ENCODE measurements at places on chromosomes 6 and 20.

- no peak for DNase-seq
These were observed 380.9 kb upstream of the RGS17 start for GRCh38 chr6:153511896-153512496.

DNA sequence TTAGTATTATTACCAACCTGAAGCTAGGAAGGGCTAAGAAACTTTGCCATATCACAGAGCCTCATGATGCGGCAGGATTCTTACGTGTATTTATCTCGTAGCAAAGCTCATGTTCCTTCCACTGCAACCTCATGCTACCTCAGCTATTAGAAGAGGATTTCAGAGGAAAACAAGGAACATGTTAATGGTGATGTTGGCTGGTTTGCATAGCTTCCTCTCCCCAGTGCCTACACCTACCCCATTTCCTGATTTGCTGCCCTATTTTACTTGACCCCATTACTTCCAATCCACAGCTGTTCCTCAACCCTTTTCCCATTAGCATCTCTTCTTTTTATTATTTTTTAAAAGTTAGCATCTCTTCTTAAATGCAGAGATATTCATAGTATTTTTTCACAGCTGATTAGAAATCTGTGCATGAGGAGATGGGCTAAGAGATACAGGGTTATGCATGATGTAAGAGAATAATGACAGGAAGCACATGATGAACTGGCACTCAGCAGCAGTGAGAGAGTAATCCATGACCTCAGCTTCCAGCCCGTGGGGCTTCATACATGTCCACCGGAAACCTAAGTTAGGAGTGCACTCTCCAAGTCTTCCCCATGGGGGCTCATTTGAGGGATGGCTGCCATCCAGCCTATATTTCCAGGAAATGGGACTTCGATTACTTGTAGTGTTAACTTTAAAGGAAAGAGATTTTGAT, 106.1 kb upstream of the ASF1A start:
- DNase-seq, result no peak

GRCh38 chr6:124780623-124781022, 181.6 kb upstream of the RNF217 start:
- no peak for DNase-seq

DNA sequence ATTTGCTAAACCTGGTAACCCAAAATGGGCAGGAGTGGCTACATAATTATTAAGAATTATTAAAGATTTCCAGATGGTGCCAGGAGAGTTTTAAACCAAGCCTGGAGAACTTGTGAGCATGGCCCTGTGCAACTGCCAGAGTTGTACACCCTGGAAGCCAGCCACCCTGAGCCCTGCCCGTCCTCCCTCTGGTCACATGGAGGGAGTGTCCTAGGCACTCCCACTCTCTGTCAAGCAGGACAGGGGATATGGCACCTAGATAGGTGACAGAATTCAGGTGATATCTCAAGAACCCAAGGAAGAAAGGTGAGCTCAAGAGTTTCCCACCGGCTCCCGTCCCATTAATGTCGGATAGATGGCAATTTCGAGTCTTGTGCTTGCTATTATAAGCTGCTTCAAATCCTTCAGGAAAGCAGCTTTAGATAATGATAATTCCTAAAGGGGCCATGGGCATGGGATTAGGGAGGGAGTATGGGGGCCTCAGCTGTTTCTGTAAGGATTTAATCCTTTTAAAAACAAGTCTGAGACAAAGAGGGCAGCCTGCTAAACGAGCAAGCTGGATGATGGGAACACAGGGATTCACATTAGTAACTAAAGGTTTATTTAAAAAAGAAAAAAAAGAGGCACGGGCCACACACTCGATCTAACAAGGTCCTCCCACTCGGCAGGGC, 169.1 kb downstream of the BMP7 start:
- DNase-seq, result no peak

DNA sequence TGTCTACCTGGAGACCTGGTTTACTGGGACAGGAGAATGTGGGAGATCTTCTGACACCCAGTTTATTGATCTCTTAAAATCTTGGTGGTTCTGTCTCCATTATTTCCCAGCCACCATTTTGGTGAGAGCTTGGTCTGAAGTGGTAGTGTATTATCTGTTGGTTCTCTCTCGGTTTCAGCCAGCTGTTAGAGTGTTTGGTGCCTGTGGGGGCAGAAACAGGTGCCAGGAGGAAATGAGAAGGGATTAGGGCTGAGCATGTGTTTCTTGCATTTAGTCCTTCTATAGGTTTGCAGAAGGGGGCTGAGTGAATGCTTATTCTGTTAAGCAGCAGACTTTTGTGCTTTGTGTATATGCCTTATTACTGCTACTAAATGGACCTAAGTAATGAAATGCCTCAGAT, 9.6 kb downstream of the JARID2 start:
- no peak for DNase-seq

- no peak for DNase-seq
These were observed 97.9 kb upstream of the EEF1E1 start for GRCh38 chr6:8200255-8200654.

DNA sequence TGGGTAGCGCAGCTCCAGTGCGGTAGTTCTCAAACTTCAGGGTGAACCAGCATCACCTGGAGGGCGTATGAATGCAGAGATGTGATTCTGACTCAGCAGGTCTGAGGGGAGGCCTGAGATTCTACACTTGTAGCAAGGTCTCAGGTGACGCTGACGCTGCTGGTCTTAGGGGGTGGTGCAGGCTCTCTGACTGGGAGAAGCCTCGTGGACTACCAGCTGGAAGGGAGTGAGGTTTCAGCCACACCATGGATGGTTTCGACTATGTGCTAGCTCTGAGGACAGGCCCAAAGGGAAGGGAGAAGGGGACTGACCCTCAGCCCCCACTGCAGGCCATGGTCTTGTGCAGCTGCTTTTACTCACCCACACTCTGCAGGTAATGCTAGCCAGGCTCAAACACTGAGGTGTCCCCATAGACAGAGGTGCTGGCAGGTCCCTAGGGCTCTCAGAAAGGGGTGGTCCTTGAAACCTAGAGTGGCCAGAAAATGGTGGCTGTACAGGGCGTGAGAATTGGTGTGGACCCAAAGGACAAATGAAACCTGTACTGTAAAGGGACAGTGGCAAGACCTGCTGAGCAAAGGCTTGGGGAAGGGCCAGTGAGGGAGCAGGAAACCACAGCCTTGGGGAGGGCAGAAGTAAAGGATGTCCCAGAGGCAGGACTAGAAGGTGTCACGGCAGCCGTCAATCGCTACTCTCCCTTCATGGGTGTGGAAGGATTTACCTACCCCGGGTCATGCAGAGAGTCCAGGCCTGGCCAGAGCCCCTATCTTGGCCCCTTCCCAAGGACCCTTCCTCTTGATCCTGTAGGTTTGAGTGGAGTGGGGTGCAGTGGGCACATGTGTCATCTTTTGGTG, 52.7 kb downstream of the EBF4 start:
- no peak for DNase-seq

DNA sequence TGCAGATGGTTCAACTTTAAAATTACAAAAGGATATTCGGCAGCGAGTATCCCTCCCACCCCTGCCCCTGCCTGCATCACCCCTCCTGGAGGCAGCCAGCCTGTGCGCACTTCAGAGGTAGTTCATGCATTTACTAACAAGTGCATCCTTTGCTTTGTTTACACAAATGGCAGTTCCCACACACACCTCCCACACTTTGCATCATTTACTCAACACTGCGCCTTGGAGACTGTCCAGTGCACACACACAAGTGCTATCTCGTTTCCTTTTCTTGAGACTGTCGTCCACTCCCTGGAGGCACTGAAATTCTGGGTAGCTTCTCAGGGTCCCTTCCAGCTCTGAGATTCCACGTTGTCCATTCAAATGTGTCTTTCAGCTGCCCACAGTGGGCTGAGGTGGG, 53.1 kb upstream of the VSX1 start:
- DNase-seq, result no peak

DNA sequence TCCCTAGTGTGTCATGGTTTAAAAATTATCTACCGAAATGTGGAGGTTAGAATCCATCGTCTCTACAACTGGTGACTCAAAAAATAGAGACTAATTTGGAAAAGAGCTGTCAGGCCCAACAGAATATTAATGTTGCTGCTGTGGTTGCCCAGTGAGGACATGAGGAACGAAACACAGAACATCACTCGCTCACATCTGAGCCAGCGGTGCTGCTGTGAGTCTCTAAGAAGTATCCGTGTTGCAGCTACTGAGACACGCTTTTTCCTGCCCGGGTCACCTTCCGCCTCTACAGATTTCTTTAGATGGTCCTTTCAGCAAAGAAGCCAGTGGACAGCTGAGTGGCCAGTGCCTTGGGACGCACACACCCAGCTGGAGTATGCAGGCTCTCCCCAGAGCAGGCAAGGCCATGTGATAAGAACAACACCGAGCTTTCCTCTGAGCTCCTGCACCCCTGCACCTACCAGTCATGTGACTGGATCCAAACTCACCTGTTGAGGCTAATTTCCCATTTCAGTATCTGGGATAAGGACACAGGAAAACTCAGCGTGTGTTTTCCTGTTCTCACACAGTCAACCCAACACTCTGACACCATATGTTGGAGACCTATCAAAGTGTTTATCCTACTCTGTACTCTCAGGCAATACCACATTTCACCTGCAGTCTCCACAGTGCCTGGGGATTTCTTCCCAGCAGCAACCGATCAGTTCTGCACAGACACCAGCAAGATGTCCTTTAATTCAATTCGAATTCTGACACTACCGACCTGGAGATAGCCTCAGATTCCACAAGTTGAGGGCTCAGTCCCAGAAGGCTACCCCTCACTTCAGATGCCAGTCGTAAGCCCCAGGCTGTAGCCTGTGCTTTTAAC, 119.0 kb upstream of the RPS6KA2 start:
- no peak for DNase-seq

DNA sequence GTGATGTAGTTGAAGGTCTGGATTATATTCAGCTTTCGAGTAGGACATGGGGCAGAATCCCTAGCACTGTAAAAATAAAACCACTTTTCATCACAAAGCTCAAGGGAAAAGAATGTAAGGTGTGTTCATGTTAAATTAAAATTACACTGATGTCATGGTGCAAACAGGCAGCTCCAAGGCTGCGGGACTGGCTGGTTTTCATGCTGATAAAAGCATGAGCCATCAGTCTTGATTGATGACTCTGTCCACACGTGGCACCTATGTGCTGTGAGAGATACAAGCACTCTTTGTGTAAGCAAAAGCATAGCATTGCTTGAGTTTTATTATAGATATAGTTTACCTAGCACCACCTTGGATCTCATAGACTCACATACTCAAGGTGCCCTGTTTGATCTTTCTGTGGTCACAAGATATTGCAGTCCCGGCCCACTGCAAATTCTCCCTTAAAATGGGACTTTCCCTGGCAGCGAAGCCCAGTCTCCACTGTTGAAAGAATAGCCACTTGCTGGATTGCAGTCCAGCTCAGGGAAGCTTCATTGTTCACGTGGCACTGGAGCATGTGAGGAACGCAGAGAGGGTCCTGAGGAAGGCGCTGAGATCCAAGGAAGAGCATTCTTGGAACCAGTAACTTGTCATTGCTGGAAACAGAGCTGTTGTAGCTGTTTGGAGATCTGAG, 90.6 kb downstream of the TIAM2 start:
- no peak for DNase-seq

GRCh38 chr6:11705483-11705882, 73.1 kb downstream of the ADTRP start:
- DNase-seq, result no peak

- DNase-seq, result no peak
These were observed 81.4 kb downstream of the NRSN1 start for GRCh38 chr6:24207413-24207812.

DNA sequence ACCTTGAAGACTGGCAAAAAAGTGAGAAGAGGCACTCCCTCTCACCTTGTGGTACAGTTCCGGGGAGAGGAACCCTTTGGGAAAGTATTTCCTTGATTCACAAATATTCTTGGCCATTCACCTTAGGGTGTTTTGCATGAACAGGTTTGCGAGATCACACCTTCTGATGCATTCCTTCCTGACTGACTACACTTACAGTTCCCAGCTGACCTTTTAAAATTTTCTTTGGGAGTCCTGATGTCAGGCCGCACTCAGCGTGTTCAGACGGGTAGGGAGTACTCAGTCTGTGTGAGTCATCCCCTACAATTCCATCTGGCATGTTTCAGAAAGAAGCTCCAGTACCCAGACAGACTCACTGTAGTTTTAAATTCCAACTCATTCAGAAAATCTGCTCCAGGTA, 1.7 kb downstream of the ADGRF4 start:
- DNase-seq, result no peak

DNA sequence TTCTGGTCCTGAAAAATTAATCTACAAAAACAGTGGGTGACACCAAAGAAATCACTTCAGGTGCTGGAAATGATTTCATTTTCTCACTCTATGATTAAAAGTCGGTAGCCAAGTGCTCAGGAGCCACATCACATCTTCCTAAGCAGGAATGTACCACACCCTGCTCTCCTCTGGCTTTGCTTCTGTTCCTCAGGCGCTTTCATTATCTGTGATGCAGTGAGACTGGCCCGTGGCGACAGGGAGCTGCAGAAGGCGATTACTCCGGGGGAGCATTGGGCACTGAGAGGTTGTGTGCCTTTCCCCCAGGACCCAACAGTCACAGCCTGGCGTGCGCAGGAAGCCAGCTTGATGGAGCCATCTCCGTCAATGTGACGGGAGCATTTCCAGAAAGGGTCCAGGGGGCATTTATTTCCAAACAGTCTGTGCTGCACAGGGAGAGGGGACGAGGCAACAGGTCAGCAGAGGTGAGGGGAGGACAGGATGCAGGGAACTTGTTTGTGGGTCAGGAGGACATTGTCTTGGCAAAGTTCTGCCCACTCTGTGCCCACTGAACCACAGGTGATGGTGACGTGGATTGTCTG, 5.6 kb upstream of the ZNF831 start:
- no peak for DNase-seq

DNA sequence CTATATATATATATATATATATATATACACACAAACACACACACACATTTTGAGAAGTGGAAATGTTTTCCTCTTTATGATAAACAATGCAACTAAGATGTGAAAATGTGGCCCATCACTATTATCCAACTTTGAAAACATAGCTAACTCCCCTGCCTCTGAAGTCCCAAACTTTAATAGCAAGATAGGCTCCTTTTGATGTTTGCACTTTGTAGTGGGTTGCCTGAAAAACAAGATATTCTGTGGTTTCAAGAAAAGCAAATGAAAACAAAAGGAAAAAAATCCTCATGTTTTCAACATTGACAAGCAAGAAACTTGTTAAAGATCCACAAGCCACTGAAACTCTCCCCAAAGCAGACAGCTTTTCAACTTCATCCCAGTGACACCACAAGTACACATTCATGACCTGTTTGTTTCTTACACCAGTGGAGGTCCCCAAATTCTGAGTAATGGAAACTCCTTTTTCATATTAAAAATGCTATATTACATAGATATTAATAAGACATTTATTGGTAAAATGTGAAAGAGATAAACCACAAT, 90.0 kb downstream of the IPCEF1 start:
- no peak for DNase-seq

Measured in activated naive CD4-positive, alpha-beta T cell (primary cell).